ENCODE measurements at places on chromosomes 4 and X. TPM values are rescaled to one million over a fixed set of nuclear protein-coding genes. Genes with fewer than 3 reads are reported as not detected.

ATP8A1 gene
- total RNA-seq, result 7.9 TPM

DOCK11 gene
- total RNA-seq, result 25.0 TPM

SPANXC gene
- total RNA-seq, result not detected

PPP1R3F gene
- total RNA-seq, result 7.3 TPM

TCEAL2 gene
- total RNA-seq, result not detected

JCHAIN gene
- not detected for total RNA-seq

TMEM150C gene
- total RNA-seq, result 0.26 TPM

PASD1 gene
- total RNA-seq, result not detected

CXCL8 gene
- total RNA-seq, result 1,559 TPM

SULT1E1 gene
- total RNA-seq, result not detected

NLRP2B gene
- total RNA-seq, result not detected

MTMR8 gene
- 2.0 TPM for total RNA-seq

DYNLT3 gene
- 63.5 TPM for total RNA-seq

QRFPR gene
- total RNA-seq, result not detected

SUPT20HL2 gene
- not detected for total RNA-seq

SOWAHB gene
- not detected for total RNA-seq

TMA16 gene
- total RNA-seq, result 37.0 TPM

FOXR2 gene
- total RNA-seq, result not detected

AKAP4 gene
- not detected for total RNA-seq

TMEM271 gene
- total RNA-seq, result not detected

FGFR3 gene
- 0.62 TPM for total RNA-seq

IL13RA1 gene
- total RNA-seq, result 45.2 TPM
